ENCODE measurements at places on chromosomes 4 and X.

DNA sequence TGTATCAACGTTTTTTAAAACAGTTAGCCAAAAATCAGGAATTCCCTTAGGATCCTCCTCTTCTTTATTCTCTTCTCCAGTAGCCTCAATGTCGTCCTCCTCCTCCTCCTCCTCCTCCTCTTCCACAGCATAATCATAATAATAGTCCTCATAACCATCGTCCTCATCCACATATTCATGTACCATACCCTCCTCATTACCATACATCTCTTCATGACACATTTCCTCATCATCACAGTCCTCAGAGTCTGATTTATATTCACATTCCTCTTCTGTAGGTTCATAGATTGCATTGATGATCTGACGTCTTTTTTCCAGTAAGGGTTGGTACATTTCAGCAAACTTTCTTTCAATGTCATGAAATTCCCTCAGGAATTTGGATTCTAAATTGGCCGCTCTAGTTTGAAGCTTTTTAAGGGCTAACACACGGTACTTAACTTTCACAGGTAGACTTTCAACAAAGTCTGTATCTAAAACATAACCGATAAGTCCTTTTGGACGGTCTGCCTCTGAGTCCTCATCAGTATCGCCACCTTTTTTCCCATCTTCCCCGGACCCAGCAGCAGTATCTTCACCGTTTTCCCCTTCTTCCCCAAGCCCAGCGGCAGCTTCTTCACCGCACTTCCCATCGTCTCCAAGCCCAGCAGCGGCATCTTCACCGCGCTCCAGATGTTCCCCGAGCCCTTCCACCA lies 771 bp downstream of the NAP1L2 start:
- no peak for DNase-seq
- H3K27ac ChIP-seq: no peak overlapping the region
- no peaks in the 10 kb centered on the region for H3K36me3 ChIP-seq
- H3K27me3 ChIP-seq: peaks cover 2% of the 10 kb centered on the region
- peak overlapping the region; percentile 85 for H3K4me3 ChIP-seq

- H3K27ac ChIP-seq: no peak overlapping the region
- peaks cover 13% of the 10 kb centered on the region for H3K4me1 ChIP-seq
- H3K27me3 ChIP-seq: no peaks in the 10 kb centered on the region
- peaks cover 12% of the 10 kb centered on the region for H3K36me3 ChIP-seq
These were observed 516.4 kb upstream of the BOD1L1 start for GRCh38 chr4:14143892-14144291.

- peaks cover 13% of the 10 kb centered on the region for H3K27me3 ChIP-seq
- H3K4me3 ChIP-seq: peak overlapping the region; percentile 60
- no peaks in the 10 kb centered on the region for H3K36me3 ChIP-seq
- no peak overlapping the region for H3K27ac ChIP-seq
These were observed 1.4 kb downstream of the L1CAM start for GRCh38 chrX:153884590-153884989.

DNA sequence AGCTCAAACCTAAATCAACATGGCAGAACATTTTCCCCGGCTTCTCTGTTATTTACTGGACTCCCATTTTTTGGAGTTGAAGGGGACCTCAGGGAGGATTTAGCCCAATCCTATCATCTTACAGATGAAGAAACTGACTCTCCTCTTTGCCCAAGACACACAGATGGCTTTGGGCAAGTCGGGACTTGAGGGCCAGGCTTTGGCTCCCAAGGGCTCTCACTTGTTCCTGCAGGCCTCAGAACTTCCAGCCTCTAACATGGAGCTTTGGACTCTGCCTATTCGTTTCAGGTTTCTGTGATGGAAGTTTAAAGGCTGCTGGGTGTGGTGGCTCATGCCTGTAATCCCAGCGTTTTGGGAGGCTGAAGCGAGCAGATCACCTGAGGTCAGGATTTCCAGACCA lies 59.5 kb downstream of the RHOH start:
- peaks cover 43% of the 10 kb centered on the region for H3K4me1 ChIP-seq
- H3K27me3 ChIP-seq: peaks cover 10% of the 10 kb centered on the region
- peak overlapping the region; percentile 40 for H3K4me3 ChIP-seq
- DNase-seq: no peak

- no peak overlapping the region for H3K27ac ChIP-seq
- H3K27me3 ChIP-seq: no peaks in the 10 kb centered on the region
- no peak overlapping the region for H3K4me3 ChIP-seq
- 0 out of 2 replicates have a peak, but pooled peaks cover 4% of the 10 kb centered on the region for H3K36me3 ChIP-seq
- peaks cover 23% of the 10 kb centered on the region for H3K4me1 ChIP-seq
These were observed 85.0 kb downstream of the ALPK1 start for GRCh38 chr4:112381996-112382692.

DNA sequence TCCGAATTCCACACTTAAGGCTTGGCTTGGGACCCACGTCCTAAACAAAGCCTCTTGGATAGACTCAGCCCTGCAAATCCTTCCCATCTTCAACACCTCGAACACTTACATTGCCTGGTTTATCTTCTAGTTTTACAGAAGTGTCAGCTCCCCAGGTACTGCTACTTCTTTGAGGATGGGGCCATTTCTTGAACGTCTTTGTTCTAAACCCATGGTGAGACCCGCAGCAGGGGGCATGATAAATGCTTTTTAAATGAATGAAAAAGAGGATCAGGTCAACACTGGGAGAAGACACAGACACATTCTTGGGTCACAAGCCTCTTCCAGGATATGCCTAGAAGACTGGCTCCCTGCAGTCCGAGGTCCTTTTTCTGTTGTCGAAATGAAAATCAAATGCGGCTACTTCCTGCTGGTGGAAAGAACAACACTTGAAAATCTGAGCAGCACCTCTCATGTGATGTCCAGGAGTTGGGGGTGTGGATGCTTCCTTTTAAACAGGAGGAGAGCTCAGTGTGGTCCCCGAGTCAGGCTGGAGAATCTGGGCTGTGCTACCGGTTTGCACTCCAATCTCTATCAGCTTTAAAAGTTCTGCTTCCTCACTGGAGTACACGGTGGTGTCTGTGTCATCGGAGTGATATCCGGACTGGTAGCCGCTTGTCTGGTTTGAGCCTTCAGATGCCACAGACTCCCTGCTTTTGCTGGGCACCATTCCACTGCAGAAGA lies 45.8 kb downstream of the KDR start:
- H3K36me3 ChIP-seq: no peaks in the 10 kb centered on the region
- peak; percentile 7 for DNase-seq
- peaks cover 19% of the 10 kb centered on the region for H3K4me1 ChIP-seq
- H3K27me3 ChIP-seq: peaks cover 5% of the 10 kb centered on the region
- peak overlapping the region; percentile 53 for H3K27ac ChIP-seq
- H3K4me3 ChIP-seq: peak overlapping the region; percentile 71

- H3K27me3 ChIP-seq: no peaks in the 10 kb centered on the region
- H3K4me1 ChIP-seq: no peaks in the 10 kb centered on the region
- no peaks in the 10 kb centered on the region for H3K36me3 ChIP-seq
These were observed 349.1 kb upstream of the DDX53 start for GRCh38 chrX:22650691-22651090.

Data from HFFc6 (cell line).